LHCN-M2 (cell line): ENCODE measurements at places on chromosomes 6 and 20.
A peak's percentile ranks its signal among the peaks of the same experiment; 100 is the strongest.

DNA sequence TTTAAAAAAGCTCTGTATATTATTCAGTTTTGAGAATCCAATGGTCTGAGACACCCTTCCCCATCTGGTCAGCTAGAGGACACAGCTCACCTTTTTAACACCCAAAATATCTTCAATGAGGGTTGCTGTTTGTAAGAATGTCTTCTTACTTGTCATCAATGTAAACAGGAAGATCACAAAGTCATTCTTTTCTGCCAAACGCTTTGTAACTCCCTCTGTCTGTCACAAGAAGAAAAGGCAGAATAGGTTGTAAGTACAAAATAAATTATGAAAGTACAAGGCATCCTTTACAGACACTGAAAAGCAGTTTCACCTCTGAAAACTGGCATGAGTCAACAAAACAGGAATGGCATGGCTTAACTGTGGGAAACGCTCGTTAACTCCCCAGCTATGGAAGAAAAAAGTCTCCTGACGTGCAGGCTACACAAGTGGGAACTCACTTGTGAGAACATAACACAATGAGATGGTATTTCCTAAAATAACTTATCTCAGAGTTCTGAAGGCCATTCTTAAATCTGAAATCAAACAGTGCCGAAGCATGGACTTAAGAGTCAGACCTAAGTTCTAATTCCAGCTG is 42.7 kb downstream of the TRPC4AP start:
- DNase-seq: no peak

GRCh38 chr6:148713921-148714320 is 32.9 kb upstream of the UST start:
- DNase-seq: no peak

- DNase-seq: peak; percentile 37
Observed at GRCh38 chr6:109306733-109307132, 75.5 kb downstream of the CD164 start.

DNA sequence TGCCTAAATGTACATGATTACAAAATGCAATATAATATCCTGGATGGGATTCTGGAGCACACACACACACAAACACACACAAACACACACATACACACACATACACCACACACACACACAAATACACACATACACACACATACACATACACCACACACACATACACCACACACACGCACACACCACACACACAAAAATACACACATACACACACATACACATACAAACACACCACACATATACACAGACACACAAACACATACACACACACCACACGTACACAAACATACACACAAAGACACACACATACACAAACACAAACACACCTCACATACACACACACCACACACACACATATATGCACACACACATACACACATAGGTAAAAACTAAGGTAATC is 134.6 kb upstream of the SYNDIG1 start:
- DNase-seq: no peak

GRCh38 chr6:31920811-31921210 is 6.7 kb upstream of the C2 start:
- DNase-seq: no peak

DNA sequence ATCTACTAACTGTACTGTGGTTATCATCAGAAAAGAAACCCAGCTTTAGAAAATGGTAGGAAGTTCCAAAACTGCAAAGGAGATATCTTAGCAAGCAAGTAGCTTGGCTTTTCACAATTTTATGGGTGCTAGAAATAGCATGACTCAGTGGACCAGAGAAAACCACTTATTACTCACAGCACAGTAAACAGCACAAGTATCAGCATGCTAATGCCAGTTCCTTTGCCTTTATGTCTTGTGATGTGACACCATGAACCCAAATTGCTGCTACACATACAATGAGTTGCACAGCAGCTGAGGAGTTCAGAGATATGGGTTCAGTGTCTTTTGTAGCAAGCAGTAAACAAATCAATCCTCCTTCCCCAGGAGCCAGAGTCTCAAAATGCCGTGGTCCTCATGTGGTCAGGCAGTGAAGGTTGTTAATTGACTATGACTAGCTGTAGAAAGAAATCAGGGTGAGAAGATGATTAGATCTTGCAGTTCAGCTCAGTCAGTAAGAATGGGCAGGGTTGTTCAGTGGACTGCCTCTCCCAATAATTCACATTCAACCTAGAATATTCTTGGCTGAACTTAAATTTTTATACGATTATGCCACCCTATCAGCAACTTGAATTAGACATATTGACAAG is 73.3 kb downstream of the OPRM1 start:
- DNase-seq: no peak
